AG08395 (cell line): ENCODE measurements at places on chromosomes 2 and 18.

GRCh38 chr2:109386004-109386695 lies 227.6 kb downstream of the SEPTIN10 start:
- DNase-seq: no peak

DNA sequence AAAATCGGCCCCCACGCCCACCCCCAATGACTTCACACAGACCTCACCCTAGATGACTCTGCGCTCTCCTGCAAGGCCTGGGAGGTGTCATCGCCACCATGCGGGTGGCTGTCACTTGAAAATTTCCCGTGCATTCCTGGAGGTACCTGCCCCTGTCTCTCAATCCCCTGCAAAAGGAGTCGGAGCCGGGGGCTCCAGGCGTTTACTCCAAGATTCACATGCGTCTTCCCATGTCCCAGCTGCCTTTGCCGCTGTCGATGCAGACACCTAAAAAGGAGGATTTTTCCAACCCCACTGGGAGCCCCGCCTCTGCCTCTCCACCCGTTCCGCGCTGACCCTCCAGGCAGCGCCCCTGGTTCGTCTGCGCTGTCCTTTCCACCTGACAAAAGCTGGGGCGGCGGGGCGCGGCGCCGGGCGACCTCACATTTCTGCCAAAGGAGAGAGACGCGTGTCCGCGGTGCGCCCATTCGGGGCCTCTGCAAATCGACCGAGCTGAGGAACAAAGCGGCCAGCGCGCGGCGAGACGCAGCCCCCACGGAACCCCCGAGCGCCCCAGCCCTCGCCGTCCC lies 667 bp downstream of the REEP1 start:
- DNase-seq: no peak

DNA sequence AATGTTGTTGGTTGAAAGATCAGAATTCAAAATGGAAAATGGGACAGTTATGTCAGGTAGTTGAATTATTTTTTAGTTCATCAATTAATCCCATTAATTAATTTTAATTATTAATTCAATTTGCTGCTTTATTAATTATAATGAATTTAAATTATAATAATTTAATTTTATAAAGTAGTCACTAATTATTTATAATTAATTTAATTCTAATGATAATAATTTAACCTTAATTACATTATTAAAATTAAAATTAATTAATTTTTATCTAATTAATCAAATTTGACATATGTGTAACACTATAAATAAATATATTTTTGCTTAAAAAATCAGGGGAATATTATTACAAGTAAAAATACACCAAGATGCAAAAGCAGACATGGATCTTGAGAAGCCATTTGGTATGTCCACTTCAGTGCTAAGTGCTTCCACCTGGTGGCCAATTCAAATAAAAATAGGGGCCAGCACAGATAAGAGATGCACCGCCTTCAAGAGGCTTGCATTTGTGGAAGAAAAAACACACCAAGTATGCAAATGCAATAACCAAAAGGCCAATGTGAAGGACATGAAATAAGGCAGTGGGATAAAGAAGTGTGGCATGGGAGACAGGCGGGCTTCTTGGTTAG lies 73.2 kb downstream of the MBP start:
- no peak for DNase-seq

GRCh38 chr18:35508746-35509338 lies 11.1 kb upstream of the INO80C start:
- DNase-seq: no peak

- DNase-seq: no peak
Observed at GRCh38 chr2:14445670-14446069, 186.8 kb upstream of the LRATD1 start.

DNA sequence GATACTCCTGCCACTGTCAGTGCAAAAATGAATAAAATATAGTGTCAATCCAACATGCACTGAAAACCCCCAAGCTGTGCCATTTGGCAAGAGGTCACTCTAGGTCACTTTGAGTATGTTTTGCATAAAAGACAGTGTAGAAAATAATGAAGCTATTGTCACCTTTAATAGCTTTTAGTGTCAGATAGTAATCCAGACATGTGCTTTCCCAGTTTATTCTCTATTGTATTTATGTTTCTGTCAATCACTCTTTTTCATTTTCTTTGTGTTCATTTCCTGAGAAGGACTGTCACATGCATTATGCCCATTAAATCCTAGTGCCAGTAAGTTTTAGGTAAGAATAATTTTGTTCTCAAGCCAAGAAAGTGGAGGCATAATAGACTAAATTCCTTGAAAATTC lies 1073.9 kb upstream of the CDH2 start:
- no peak for DNase-seq

- DNase-seq: no peak
Observed at GRCh38 chr2:6073191-6074088, 381.3 kb downstream of the SOX11 start.

DNA sequence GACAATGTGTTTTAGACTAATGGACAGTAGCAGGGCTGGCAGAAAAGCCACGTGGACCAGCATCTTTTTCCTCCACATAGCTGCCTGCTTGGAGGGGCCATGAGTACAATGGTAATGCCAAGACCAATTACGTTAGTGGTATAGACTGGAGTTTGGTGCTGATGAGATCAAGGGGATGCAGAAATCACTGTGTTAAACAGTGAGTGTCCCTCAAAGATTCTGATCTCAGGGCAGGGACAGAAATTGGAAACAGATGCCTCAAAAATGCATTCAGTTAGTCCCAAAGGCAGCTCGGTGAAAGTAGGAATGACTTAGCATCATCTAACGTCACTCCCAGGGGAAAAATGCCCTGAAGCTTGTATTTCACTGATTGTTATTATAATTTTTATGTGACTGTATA lies 72.4 kb downstream of the SLC16A14 start:
- peak; percentile 62 for DNase-seq

- no peak for DNase-seq
Observed at GRCh38 chr2:161905389-161906046, 168.5 kb downstream of the DPP4 start.

DNA sequence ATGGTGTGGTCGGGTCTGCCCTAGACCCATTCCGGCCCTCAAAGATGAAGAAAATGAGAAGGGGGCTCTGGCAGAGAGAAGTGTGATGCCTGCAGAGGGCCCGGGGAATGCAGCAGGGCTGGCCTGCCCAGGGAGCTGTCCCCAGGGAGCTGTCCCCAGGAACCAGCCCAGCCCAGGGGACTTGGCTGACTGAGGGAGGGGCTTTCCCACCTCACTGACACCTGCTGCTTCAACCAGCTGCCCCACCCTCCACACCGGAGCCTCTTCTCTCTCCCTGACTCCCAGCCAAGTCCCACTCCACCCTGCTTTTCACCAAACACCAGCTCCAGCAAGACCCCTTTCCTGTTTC lies 111.2 kb downstream of the STPG4 start:
- DNase-seq: no peak

GRCh38 chr2:11343650-11344341 lies 640 bp downstream of the ROCK2 start:
- peak; percentile 32 for DNase-seq

GRCh38 chr2:100676346-100676745 lies 113.6 kb downstream of the PDCL3 start:
- DNase-seq: no peak

- DNase-seq: no peak
Observed at GRCh38 chr18:31576670-31577069, 15.0 kb upstream of the TTR start.

GRCh38 chr2:159891917-159892730 lies 94.1 kb upstream of the CD302 start:
- DNase-seq: peak; percentile 64

GRCh38 chr18:8808001-8808400 lies 102.6 kb downstream of the MTCL1 start:
- DNase-seq: no peak

GRCh38 chr2:202104286-202104870 lies 31.3 kb downstream of the KIAA2012 start:
- DNase-seq: peak; percentile 60

GRCh38 chr2:38123911-38124310 lies 48.0 kb upstream of the CYP1B1 start:
- DNase-seq: no peak

DNA sequence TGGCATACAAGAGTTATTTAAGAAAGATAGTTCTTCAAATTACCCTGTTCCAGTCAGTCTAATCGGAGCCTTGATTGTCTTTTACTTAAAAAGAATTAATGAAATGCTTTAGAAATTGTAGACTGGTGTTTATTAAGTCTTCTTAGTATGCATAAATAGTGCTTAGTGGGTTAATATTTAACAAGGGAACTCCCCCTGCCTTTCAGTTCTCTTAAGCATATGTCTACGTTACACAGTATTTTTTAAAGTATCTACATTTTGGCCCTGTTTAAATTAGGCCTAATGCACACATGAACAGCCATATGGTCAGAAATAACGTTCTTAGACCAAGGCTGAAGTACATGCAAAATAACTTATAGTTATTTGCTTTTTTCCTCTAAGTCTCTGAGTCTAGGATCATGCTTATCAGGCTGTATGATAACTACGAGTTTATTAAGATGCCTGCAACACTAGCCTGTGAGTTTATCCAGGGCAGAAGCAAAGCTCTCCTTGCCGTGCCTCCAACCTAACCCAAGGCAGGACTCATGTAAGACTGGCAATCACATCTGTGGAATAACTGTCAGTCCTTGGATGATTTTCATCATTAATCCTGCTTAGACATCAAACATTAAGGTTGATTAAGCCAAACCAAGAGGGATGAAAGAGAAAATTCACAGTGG lies 6.7 kb downstream of the BCL2 start:
- DNase-seq: no peak

- DNase-seq: peak; percentile 8
Observed at GRCh38 chr2:127377262-127377661, 10.5 kb downstream of the MAP3K2 start.

DNA sequence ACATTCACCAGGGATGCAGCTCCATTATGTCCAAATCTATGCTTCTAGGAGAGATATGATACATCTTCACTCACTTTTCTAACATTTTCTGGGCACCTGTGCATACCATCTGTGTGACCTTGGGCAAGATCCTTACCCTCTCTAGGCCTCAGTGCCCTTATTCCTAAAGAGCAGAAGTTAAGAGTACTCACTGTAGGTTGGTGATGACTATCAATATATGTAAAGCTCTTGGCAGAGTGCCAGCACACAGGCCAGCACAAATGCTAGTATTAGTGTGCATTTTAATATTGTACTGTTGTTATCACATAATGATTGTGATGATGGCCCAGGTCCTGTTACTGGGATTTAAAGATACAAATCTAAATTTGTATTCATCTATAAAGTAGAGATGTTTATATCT lies 199.2 kb downstream of the RAD51AP2 start:
- no peak for DNase-seq

- no peak for DNase-seq
Observed at GRCh38 chr18:63339920-63340484, 20.4 kb upstream of the BCL2 start.

DNA sequence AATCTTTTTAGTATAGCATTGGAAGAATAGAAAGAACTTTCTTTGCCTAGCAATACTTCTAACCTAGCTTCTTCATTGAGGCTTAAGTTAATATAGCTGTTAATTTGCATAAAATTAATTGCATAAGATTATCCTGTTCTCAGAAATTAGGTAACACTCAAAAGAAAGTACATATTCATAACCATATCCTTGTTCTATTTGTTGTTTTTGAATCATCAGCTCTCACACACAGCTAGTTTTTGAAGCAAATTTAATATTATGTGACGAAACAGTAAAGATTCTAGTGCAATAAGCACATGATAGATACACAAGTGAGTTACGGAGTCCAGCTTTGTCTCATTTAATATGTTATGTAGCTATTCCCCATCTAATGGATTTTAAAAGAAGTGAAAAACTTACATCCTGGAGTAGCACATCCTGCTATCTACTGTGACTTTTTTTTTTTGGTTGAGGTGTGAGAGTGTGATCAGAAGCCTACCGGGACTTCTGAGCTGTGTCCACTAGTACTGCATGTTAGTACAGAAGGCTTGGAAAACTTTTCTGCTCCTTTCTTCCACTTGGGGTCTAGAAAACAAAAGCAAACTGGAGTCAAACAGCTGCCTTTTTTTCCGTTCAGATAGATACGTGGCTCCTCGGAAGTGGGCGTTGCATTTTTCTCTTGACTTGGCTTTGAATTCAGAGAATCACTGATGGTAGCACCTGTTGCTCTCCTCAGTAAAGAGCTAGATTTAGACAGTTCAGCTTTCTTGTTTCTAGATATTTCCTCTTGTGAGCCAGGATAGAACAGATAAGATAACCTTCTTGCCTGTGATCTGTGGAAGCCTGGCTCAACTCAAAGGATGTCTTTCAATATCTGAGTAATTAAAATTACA lies 27.2 kb downstream of the KDM3A start:
- DNase-seq: no peak

- no peak for DNase-seq
Observed at GRCh38 chr2:70517804-70518203, 35.8 kb downstream of the TGFA start.

GRCh38 chr18:58087928-58088690 lies 44.1 kb downstream of the NEDD4L start:
- DNase-seq: no peak

DNA sequence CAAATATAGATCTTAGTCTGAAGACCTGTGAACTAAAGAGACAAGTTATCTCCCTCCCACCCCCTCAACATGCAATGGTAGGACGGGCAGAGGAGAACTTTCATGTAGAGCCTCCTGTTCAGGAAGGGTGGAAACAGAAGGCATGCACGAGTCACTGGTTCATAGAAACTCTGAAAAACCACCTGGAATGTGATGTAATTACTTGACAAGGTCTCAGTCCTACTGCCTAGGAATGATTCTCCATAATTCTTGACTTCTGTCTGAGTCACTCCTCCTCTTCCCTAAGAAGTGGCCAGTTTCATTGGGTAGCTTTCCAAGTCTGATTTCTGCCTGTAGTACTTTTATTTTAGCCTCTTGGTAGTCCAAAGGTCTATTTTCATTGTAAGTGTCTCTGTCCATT lies 277.3 kb downstream of the PTPRM start:
- DNase-seq: no peak

- DNase-seq: no peak
Observed at GRCh38 chr2:138607746-138608145, 106.2 kb downstream of the SPOPL start.

DNA sequence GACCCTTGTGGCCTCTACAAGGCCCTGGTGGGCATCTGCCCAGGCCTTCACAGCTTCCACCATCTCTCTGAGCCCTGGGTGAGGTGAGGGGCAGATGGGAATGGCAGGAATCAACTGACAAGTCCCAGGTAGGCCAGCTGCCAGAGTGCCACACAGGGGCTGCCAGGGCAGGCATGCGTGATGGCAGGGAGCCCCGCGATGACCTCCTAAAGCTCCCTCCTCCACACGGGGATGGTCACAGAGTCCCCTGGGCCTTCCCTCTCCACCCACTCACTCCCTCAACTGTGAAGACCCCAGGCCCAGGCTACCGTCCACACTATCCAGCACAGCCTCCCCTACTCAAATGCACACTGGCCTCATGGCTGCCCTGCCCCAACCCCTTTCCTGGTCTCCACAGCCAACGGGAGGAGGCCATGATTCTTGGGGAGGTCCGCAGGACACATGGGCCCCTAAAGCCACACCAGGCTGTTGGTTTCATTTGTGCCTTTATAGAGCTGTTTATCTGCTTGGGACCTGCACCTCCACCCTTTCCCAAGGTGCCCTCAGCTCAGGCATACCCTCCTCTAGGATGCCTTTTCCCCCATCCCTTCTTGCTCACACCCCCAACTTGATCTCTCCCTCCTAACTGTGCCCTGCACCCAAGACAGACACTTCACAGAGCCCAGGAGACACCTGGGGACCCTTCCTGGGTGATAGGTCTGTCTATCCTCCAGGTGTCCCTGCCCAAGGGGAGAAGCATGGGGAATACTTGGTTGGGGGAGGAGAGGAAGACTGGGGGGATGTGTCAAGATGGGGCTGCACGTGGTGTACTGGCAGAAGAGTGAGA lies 2.0 kb downstream of the PROC start:
- DNase-seq: no peak

GRCh38 chr2:179233083-179233490 lies 31.5 kb downstream of the SESTD1 start:
- DNase-seq: no peak
